ENCODE measurements at places on chromosomes 3 and 15.

DNA sequence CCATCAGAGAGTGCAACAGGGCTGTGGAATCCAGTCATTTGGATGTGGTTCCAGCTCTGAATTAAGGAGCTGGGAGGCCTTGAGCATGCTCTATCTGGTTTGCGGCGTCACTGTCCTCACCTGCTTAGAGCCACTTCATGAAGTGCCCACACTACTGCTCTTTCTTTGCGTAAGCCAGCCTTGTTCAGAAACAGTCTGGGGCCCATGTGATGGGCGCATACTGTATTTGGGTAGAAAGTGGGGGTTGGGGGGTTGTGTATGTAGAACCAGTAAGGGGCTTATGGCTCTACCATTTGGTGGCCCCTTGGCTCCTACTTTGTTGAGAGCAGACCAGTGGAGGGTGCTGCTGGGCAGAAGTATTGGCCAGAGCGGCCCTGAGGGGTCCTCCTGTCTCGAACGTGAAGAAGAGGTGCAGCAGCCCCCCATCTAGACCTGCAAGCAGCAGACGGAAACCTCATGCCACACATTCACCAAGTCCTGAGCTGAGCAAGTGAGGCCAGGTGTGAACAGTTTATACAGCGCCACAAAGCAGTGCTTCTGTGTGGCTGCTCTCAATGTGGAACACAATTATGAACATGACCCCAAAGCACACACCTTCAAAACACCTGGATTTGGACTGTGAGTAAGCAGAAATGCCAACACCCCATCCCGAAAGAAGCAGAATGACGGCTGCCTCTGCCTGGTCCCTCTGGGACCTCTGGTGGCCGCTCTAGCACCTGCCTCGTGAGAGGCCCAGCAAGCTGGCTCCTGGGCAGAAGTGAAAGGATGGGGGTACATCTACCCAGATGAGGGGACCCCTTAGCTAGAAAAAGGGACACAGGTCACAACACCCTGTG is 26.6 kb downstream of the SRPRB start:
- DNase-seq = no peak

- DNase-seq = no peak
These were observed 857 bp downstream of the AEN start for GRCh38 chr15:88621789-88622604.

GRCh38 chr3:31550452-31551251 is 17.9 kb downstream of the STT3B start:
- DNase-seq = no peak

DNA sequence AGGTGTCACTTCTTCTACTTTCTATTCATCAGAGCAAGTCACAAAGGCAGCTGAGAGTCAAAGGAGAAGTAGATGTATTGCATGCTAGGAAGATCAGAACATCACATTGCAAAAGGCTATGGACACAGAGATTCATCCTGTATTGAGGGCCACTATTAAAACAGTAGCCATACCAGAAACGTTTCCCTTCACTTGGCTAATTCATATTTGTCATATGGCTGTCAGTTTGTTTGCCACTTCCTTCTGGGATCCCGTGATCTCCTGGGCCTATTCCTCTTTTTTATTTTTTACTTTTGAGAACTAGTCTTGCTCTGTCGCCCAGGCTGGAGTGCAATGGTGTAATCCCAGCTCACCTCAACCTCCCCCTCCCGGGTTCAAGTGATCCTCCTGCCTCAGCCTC is 184.0 kb upstream of the SATB1 start:
- DNase-seq = no peak

GRCh38 chr3:165233501-165234195 is 37.5 kb upstream of the SLITRK3 start:
- no peak for DNase-seq

- no peak for DNase-seq
These were observed 293.5 kb downstream of the KBTBD8 start for GRCh38 chr3:67291287-67292252.

GRCh38 chr3:25478964-25479726 is 51.1 kb downstream of the RARB start:
- DNase-seq = no peak

DNA sequence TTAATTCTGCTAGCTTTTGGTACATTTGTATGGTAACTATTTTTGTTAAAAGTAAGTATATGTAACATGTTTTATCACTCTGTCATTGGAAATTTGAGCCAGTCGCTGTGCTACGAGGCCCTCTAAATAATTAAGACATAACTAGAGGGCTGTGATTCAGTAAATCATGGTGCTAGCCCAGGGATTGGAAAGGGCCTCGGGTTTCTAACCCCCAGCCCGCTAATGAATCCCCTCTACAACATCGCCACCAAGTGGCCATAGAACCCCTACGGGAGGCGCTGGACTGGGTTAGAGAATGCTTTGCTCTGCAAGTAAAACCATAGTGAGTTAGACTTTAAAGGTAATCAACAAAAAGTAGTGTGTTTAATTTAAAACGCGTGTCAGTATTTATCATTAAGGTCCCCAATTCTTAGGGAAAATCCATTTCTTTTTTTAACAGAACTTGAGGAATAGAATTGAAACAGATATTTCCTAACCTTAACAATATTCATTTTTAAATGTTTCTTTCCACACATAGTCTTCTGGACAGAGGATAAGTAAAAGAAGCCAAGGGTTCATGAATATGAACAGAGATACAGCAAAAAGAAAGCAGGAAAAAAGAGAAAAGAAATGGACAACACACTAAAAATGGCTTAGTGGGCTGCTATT is 744.7 kb downstream of the EPHA3 start:
- no peak for DNase-seq

DNA sequence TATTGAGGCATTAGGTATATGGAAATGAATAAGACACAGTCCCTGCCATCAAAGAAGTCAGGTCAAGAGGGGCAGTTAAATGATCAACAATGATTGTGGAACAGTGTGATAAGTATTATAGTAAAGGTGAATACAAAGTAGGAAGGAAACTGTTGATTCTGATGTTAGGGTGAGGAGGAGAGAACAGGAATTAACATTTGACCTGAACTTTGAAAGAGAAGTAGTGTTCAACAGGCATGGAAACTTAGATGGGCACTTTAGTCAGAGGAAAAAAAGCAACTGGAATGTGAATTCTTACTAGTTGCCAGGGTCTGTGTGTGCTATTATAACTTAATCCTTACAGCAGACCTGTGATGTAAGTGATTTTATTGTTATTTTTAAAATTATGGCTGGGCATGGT is 17.6 kb downstream of the HACD3 start:
- no peak for DNase-seq

DNA sequence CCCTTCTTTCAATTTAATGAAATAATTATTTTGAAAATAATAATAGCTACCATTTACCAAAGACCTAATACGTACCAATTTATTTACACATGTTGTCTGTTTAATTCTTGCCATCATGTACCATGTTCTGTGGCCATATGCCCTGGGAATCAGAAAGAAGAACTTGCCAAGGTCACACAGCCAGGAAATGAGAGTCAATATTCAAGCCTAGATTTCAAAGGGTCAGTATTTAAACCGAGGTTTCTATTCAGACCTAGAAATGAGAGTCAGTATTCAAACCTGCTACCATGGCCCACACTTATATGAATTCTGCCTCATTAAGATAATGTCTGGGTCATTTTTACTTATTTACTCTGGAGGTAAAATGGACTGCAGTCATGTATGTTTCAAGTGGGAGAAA is 103.6 kb upstream of the TBL1XR1 start:
- no peak for DNase-seq

DNA sequence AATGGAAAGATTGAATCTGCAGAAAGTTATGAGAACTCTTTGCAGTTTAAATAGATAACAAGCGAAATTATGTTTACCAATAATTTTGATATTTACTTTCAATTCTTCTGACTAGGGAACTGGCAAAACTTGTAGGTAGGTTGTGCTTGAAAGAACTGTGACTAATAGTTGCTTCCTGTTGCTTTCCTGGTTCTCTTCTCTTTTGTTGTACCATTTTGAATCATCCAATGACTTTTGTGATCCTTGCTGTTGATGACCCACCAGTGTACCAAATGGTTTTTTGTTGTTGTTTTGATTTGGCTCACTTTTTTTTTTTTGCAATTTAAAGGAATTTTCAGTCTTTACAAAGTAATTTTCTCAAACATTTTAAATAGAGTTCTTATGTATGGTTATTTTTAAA is 64.9 kb upstream of the DCBLD2 start:
- no peak for DNase-seq

- DNase-seq = no peak
These were observed 14.4 kb downstream of the SECISBP2L start for GRCh38 chr15:49031804-49032203.

DNA sequence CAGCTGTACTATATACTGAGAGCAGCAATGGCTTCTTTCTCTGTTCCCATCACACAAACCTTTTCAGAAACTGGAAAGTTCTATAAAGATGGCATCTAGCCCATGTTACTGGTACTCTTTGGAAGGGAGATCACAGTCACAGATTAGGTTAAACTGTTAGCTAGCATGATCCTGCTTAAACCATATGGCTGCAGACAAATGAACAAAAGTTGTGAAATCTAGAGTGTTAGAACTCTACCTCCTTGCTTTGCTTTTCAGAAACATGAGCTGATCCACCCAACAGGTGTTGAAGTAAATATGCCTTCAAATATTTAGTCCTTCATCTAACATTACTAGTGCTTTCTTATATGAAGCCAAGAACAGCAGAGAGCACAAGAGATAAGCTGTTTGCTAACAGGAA is 102.6 kb downstream of the SNRK start:
- no peak for DNase-seq

DNA sequence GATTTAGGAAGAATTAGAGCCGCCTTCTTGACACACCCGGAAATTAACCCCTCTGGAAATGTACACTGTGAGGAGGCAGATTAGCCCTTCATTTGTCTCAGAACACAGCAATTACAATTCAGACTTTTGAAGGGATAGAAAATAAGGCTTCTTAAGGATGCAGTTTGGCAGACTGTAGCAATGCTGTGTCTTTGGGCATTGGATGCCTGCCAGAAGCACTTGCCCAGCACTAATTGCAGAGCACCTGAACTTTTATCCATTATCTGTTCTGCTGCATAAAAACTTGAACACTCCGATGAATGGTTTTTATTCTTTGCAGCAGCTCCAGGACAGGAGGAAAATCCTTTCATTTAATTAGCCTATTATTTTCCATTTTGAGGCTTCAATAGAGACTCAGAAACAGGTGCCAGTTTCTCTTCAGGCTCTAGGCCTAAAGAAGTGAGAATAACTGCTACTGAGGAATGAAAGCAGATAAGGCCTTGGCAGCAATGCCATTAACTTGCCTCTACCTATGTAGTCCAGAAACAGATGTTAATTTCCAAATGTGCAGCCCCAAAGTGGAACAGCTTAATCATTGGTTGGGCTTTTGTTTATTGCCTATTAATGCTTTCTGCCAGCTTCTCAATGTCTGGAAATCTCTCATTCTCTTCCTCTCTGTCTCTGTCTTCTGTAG is 418.5 kb downstream of the NSUN3 start:
- no peak for DNase-seq

- DNase-seq = no peak
These were observed 564.7 kb downstream of the FOXP1 start for GRCh38 chr3:71018799-71019198.

DNA sequence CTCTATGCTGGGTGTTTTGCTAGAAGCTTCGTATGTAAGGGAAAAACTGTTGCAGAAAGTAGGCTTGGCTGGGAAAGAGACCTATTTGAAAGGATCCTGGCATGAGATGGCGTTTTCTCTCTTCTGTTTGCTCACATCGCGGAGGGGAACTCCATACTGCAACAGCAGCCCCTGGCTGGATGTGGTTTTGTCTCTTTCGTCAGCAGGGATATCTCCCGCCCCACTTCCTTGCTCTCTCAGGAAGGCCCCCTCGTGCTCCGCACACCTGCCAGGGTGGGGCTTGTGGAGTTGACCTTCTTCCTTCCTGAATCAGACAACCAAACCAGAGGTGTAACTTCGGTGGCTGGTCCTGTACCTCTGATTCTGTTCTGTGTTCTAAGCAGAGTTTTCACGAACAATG is 26.4 kb upstream of the MYZAP start:
- no peak for DNase-seq

GRCh38 chr3:184805351-184806038 is 6.5 kb upstream of the VPS8 start:
- no peak for DNase-seq

- DNase-seq = peak; percentile 9
These were observed 959 bp downstream of the ZNF592 start for GRCh38 chr15:84749111-84749991.

- no peak for DNase-seq
These were observed 628.2 kb upstream of the CFAP20DC start for GRCh38 chr3:59677747-59678702.

GRCh38 chr3:100533176-100533575 is 40.8 kb downstream of the TMEM45A start:
- no peak for DNase-seq

GRCh38 chr15:53548236-53548635 is 211.2 kb downstream of the WDR72 start:
- no peak for DNase-seq

DNA sequence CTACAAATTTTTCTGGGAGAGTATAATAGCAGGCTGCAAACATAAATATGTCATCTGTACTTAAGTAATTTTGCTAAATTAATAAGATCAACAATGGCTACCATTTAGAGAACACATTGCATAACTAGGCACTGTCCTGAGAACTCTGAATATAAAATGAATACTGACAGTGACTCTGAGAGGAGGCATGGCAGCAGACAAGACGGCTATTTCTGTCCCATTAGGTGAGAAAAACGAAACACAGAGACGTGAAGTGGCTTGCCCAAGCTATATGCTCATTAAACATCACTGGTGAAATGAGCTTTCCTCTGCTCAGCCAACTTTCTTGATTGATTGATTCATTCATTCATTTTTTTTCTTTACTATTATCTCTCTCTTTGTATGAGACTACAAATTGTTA is 384.3 kb downstream of the PTPRG start:
- no peak for DNase-seq

GRCh38 chr3:123489400-123490004 is 40.6 kb upstream of the ADCY5 start:
- DNase-seq = no peak

DNA sequence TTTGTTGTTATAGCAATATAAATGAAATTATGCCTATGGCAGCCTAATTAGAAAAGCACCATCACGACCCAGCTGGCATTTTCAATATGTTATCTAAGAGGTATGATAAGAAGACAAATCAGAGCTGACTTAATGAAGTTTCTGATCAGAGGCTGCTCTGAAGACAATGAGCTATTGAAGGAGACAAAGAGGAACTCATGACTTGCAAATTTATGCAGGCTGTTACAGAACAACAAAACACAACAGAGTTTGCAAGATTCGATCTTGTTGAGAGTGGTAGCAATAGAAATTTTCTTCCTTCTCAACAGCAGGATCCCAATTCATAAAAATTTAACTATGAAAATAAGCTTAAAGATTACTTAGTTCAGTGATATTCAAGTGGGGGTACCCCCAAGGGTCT is 7.7 kb downstream of the CCDC54 start:
- no peak for DNase-seq

- no peak for DNase-seq
These were observed 1198.0 kb downstream of the ROBO1 start for GRCh38 chr3:78569804-78570203.

DNA sequence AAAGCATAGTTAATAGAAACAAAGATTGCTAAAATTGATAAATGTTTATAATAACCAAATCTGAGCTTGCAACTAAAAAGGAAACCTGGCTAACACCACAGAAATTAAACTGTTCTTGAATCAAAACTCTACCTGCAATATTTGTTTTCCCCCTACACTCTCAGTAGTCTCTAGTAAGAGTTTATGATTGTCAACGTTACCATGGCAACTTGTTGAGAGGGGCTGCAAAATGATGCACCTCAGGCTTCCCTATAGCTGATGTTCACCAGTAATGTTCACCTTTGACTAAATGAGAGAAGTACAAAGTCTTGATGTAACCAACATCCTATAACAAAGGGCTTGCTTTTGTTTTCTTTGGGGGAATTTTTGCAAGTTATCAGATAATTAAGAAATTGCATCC is 101.1 kb upstream of the FHIT start:
- DNase-seq = no peak

GRCh38 chr15:76172782-76173181 is 113.0 kb downstream of the TMEM266 start:
- DNase-seq = no peak
